Muscle of leg (tissue), 16 donors: ENCODE measurements at places on chromosomes 12 and 14.

DNA sequence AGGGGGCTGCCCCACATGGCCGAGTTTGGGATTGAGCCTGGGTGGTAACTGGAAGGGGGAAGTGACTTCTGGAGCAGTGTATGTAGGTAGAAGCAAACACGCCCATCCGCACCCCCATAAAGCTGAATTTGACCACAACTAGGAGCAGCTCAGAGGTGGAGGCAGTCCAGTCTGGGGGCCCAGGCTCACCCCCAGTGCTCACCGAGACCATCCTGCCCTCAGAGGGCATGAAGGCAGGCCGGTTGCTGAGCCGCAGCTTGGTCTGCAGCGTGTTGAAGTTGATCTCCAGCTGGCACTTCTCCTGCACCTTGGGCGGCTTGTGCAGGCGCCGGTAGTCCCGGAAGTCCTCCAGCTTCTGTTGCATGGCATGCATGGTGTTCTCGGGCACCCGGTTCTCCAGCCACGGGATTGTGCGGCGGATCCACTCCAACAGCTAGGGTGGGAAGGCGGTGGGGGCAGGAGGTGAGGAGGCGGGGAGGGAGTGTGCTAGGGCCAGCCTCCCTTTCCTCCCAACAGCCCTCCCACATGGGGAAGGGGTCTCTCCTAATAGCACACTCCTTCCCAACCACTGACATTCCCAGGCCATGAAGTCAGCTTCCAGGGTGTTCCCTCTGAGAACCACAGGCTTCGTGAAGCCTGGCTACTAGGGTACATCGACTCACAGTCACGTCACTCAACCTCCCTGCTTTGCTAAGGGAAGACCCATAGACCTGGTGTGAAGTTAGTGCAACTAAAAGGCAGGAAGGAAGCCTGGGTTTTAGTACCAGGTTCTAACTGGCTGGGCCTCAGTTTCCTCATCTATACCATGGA lies 87.0 kb downstream of the ACTN1 start:
- no peak for DNase-seq

DNA sequence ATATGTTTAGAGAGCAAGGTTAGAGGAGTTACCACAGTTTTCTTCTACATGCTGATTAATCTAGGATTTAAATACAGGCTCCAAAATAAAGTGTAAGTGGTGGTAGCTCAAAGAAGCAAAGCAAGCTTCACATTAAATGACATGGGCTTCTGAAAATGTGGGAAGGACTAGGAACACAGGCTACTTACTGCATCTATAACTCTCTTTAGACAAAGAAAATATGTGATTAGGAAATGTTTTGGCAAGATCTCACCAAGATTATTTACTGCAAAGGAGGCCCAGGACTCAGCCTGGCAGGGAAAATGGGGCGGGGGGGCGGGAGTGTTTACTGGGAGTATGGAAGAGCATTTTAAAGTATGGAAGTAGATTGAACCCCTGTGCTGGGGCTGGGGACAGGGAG lies 39.4 kb downstream of the ETV6 start:
- DNase-seq, result no peak

DNA sequence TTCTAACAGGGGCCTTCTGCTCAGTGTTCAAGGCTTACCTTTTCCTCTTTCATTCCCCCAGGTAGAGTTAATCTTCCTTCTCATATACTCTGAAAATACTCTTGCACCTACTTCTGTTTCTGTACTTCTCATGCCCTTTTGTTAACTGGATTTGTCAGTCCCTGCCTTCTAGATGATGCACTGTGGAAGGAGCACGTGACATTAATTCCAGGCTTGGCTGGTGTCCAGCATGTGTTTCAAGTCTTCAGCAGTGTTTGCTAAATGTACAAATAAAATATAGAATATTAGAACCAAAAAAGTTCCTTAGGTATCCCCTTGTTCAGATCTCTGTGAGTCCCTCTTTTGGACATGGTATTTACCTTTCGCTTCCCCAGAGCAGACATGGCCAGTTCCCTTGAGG lies 27.9 kb upstream of the EVL start:
- peak; percentile 62 for DNase-seq

- DNase-seq, result no peak
Observed at GRCh38 chr12:124827588-124828184, 36.0 kb downstream of the SCARB1 start.

- no peak for DNase-seq
Observed at GRCh38 chr14:75442166-75442565, 14.3 kb downstream of the JDP2 start.
